ENCODE measurements at places on chromosomes 5 and 9. TPM values are rescaled to one million over a fixed set of nuclear protein-coding genes. Genes with fewer than 3 reads are reported as not detected.

DNA sequence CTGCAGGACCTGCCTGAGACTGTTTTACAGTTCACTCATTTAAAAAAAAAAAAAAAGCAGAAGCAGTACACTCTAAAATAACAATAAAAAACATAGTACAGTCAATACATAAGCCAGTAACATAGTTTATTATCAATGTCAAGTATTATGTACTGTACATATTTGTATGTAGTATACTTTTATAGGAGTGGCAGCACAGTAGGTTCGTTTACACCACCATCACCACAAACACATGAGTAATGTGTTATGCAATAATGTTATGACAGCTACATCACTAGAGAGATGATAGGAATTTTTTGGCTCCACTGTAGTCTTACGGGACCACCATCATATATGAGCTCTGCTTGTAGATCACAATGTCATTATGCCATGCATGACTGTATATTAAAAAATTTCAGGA, 462.8 kb downstream of the ISL1 start:
- no peak for DNase-seq
- no peaks in the 10 kb centered on the region for H3K27me3 ChIP-seq
- no peaks in the 10 kb centered on the region for H3K4me1 ChIP-seq

DNA sequence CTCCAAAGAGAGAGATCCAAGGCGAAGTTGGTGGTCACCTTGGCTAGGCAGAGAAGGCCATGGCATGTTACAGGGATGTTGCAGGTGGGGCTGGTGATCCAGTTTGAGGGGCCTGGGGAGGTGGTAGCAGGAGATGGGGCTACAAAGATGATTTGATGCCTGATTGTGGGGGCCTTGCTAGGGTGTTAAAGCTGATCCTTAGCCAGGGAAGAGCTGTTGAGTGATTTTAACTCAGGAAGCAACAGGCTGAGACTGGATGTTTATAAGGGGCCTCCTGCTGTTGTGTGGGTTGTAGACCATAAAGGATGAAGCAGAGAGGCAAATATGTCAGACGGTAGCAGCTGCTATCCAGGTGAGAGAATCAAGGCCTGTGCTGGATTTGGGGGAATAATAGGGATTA, 19.0 kb upstream of the SMAD5 start:
- H3K4me3 ChIP-seq, result no peak overlapping the region
- no peak for DNase-seq
- no peaks in the 10 kb centered on the region for H3K36me3 ChIP-seq
- no peaks in the 10 kb centered on the region for H3K4me1 ChIP-seq
- H3K27ac ChIP-seq, result no peak overlapping the region

DNA sequence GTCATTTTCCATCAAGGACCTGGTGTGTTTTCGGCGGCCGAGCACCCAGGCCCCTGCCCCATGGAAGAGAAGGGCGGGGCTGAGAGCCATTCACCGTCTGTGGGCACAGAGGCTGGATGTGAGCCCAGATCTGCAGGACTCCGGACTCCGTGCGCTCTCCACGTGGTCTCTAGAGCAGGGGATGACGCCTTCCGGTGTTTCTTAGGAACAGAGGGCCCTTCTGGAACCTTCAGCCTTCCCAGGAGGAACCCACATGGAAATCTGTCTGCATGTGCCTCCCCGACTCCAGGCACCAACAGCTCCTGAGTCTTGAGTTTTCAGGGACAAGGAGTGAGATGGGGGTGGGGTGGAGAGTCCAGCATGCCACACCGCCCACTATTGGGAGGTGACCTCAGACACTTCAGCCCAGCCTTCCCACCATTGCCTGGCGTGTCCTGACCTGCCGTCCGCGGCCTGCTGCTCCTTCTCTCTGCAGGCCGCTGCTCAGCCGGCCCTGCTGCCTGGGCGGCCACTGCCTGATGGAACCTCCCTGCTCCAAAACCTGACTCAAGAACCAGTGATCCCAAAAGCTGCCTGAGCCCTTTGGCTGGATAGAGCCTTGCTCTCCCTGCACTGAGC, 2.4 kb upstream of the RXRA start:
- peaks cover 23% of the 10 kb centered on the region for H3K4me1 ChIP-seq
- no peaks in the 10 kb centered on the region for H3K27me3 ChIP-seq
- H3K4me3 ChIP-seq, result no peak overlapping the region
- no peaks in the 10 kb centered on the region for H3K36me3 ChIP-seq

GRCh38 chr9:4489562-4489918, 728 bp upstream of the SLC1A1 start:
- H3K4me1 ChIP-seq, result peaks cover 3% of the 10 kb centered on the region
- no peak for DNase-seq
- no peaks in the 10 kb centered on the region for H3K27me3 ChIP-seq
- H3K36me3 ChIP-seq, result no peaks in the 10 kb centered on the region

GRCh38 chr5:89983216-89983615, 426.3 kb downstream of the CETN3 start:
- no peaks in the 10 kb centered on the region for H3K27me3 ChIP-seq
- H3K4me1 ChIP-seq, result peaks cover 14% of the 10 kb centered on the region
- DNase-seq, result no peak

DNA sequence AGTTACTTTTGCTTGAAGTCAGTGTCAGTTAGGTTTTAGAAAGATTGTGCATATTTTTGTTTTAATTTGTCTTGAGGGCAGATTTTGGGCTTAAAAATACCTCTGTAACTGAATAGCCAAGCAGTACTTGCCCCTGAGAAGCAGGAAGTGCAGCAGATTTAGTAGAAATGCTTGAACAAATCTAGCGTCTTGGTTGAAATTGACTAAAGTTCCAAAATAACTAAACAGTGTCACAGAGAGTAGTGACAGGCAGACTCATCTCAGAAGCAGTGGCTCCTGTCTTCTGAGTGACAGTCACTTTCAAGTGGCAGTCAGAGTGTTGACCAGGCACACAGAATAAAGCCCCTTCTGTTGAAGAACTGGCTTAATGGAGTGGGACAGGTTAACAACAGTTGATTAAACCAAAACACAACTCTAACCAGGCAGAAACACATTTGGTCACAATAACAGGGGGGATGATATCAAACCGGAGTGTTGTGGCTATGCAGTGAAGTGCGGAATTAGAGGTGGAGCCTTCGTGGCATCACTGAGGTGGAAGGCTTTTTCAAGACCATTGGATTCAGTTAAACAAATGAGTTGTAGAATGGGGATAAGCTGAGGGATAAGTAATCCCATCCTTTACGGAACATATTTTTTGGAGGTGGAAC, 29.1 kb downstream of the TRIO start:
- no peak overlapping the region for H3K27ac ChIP-seq
- no peaks in the 10 kb centered on the region for H3K27me3 ChIP-seq
- DNase-seq, result no peak
- H3K4me1 ChIP-seq, result peaks cover 57% of the 10 kb centered on the region

DNA sequence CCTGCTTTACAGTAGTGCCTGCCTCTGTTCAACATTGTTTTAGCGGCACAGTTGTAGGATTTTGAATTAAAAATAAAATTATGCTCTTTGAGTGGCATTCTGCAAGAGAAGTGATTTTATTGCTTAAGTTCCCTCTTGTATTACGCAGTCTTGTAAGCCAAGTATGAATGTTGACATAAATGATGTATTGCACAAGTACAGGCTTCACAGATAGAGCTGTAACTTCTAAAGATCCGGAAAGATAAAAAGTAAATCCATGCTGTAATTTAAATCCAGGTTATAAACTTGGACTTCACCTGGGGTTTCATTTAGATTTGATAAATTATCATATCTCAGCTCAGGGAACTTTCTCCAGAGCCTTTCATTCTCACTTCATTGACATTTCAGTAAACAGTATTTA, 1114.7 kb downstream of the PTPRD start:
- H3K36me3 ChIP-seq, result no peaks in the 10 kb centered on the region
- no peak overlapping the region for H3K4me3 ChIP-seq
- no peaks in the 10 kb centered on the region for H3K27me3 ChIP-seq
- no peak overlapping the region for H3K27ac ChIP-seq
- no peaks in the 10 kb centered on the region for H3K4me1 ChIP-seq

- H3K27ac ChIP-seq, result no peak overlapping the region
- H3K36me3 ChIP-seq, result no peaks in the 10 kb centered on the region
- H3K4me3 ChIP-seq, result no peak overlapping the region
- DNase-seq, result no peak
- H3K4me1 ChIP-seq, result no peaks in the 10 kb centered on the region
- H3K27me3 ChIP-seq, result no peaks in the 10 kb centered on the region
Measured at GRCh38 chr5:142473038-142473437, 148.2 kb upstream of the SPRY4 start.

DNA sequence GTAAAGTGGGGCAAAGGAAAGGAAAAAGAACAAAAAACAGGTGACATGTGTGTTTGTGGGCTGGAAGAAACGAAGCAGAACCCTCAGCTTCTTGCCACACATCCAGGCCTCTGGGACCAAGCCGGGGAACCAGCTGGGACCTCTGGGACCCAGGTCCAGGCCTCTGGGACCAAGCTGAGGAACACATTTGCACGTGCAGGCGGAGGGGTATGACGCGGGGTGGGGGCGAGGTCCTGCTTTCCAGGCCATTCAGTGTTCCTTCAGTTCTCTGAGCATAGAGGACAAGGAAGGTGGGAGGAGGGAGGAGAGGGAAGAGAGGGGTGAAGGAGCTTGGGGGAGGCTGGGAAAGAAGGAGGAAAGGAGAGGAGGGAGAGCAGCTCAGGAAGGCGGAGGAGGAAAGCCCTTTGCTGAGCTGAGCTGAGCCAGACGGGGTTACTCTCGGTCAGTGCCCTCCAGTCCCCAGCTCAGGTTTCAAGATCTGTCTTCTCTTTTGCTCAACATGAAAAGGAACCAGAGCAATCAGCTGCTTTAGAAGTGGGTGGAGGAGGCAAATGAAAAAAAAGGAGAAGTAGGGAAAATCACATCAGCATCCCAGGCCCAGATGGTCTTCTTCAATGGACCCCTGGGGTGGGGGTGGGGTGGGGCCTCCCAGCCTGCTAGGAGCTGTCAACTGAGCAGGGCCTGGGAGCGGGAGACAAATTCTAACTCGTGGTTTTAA, 59.1 kb downstream of the ABCA1 start:
- H3K27me3 ChIP-seq, result no peaks in the 10 kb centered on the region
- peak; percentile 78 for DNase-seq
- H3K36me3 ChIP-seq, result peaks cover 10% of the 10 kb centered on the region
- peaks cover 69% of the 10 kb centered on the region for H3K4me1 ChIP-seq

- no peaks in the 10 kb centered on the region for H3K36me3 ChIP-seq
- no peak overlapping the region for H3K27ac ChIP-seq
- no peak for DNase-seq
- H3K4me3 ChIP-seq, result no peak overlapping the region
- H3K4me1 ChIP-seq, result no peaks in the 10 kb centered on the region
Measured at GRCh38 chr5:139814704-139815280, 19.2 kb downstream of the PSD2 start.

GRCh38 chr9:99154356-99154755, 49.4 kb downstream of the TGFBR1 start:
- H3K27ac ChIP-seq, result no peak overlapping the region
- DNase-seq, result no peak
- no peak overlapping the region for H3K4me3 ChIP-seq
- H3K4me1 ChIP-seq, result no peaks in the 10 kb centered on the region
- no peaks in the 10 kb centered on the region for H3K27me3 ChIP-seq

- H3K27ac ChIP-seq, result peak overlapping the region; percentile 75
- peak; percentile 79 for DNase-seq
- no peaks in the 10 kb centered on the region for H3K27me3 ChIP-seq
Measured at GRCh38 chr9:112012026-112012902, 115.7 kb downstream of the UGCG start.

GRCh38 chr5:57716661-57717060, 234.1 kb upstream of the ACTBL2 start:
- no peaks in the 10 kb centered on the region for H3K36me3 ChIP-seq
- H3K27me3 ChIP-seq, result no peaks in the 10 kb centered on the region
- H3K4me3 ChIP-seq, result no peak overlapping the region
- H3K27ac ChIP-seq, result no peak overlapping the region
- H3K4me1 ChIP-seq, result no peaks in the 10 kb centered on the region

- no peak for DNase-seq
- H3K36me3 ChIP-seq, result no peaks in the 10 kb centered on the region
- H3K4me3 ChIP-seq, result no peak overlapping the region
- no peaks in the 10 kb centered on the region for H3K27me3 ChIP-seq
- H3K27ac ChIP-seq, result no peak overlapping the region
- H3K4me1 ChIP-seq, result peaks cover 24% of the 10 kb centered on the region
Measured at GRCh38 chr5:176355400-176356178, 6.0 kb downstream of the KIAA1191 start.

DNA sequence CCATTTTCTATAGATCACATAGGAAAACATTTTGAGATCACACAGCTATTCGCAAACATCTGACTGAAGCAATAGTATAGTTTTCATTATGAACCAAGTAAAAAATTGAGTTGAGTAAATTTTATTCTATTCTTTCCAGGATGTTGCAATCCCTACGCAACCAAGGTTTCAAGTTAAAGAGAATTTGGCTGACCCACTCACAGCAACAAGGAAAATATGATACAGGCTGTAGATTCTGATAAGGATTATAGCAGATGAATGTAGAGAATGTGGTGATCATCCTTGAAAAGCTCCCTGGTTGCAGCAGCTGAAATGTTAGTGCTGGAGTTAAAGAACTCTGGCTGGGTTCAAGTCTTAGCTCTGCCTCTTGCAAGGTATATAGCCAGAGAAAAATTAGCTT, 4.7 kb downstream of the ABCA1 start:
- no peaks in the 10 kb centered on the region for H3K36me3 ChIP-seq
- peak overlapping the region; percentile 28 for H3K27ac ChIP-seq
- peaks cover 51% of the 10 kb centered on the region for H3K4me1 ChIP-seq
- DNase-seq, result no peak

GRCh38 chr5:59992206-59992605, 98.7 kb upstream of the PDE4D start:
- H3K27me3 ChIP-seq, result no peaks in the 10 kb centered on the region
- no peak overlapping the region for H3K4me3 ChIP-seq
- H3K4me1 ChIP-seq, result no peaks in the 10 kb centered on the region
- H3K36me3 ChIP-seq, result no peaks in the 10 kb centered on the region

GRCh38 chr9:71814815-71815214, 46.5 kb upstream of the CEMIP2 start:
- H3K36me3 ChIP-seq, result no peaks in the 10 kb centered on the region
- no peak for DNase-seq
- H3K27ac ChIP-seq, result no peak overlapping the region
- H3K4me1 ChIP-seq, result peaks cover 11% of the 10 kb centered on the region
- H3K27me3 ChIP-seq, result no peaks in the 10 kb centered on the region

The NFIL3 gene
- total RNA-seq, result 36.6 TPM

The PTGES gene
- not detected for total RNA-seq

The MARCOL gene
- total RNA-seq, result not detected

The CCNJL gene
- total RNA-seq, result not detected
